ENCODE measurements at places on chromosomes 1 and 21.

- no peak for DNase-seq
Measured at GRCh38 chr1:243316366-243316989, 60.6 kb downstream of the SDCCAG8 start.

DNA sequence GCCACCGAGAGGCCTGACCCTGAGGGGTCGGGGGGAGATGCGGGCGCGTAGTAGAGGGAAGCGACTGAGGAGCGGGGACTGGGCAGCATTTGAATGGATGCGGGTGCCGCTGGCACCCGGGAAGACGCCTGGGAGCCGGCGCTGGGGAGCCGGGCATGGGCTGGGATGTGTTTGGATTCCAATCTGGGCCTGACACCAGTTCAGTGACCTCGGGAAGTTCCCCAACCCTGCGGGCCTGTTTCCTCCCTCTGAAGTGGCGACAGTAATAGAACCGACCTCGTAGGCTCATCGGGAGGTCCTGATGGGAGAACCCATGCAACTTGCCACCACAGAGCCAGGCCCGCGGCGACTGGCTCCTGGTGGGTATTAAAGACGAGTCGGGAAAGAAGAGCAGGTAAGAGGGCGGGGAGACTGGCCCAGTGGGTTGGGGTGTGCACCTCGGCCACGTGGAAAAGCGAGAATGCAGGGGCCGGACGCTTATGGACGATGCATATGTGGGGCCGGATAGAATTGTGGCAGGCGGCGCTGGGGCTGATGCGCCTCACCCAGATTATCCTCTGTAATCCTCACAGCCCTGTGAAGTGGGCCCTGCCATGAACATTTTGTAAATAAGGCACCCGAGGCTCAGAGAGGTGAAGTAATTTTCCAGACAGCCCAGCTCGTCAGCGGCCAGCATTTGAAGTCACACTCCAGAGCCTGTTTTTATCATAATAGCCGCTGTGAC, 105.8 kb downstream of the SLC16A1 start:
- DNase-seq = no peak

DNA sequence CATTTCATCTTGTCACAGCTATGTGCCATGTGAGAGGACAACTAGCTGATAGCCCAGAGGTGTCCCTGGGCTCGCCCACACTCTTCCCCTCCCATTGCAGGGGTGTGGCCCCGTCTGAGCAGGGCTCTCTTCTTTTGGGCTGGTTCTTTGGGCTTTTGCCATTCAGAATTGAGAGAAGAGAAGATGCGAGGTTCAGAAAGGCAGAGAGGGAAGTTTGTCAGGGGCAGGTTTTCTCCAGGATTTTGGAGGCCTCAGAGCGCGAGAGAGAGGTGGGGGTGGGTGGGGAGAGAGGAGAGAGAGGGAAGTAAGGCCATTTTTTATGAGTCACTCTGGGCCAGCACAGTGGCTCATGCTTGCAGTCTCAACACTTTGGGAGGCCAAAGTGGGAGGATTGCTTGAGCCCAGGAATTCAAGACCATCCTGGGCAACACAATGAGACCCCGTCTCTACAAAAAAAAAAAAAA, 5.2 kb downstream of the IFI6 start:
- DNase-seq = no peak

DNA sequence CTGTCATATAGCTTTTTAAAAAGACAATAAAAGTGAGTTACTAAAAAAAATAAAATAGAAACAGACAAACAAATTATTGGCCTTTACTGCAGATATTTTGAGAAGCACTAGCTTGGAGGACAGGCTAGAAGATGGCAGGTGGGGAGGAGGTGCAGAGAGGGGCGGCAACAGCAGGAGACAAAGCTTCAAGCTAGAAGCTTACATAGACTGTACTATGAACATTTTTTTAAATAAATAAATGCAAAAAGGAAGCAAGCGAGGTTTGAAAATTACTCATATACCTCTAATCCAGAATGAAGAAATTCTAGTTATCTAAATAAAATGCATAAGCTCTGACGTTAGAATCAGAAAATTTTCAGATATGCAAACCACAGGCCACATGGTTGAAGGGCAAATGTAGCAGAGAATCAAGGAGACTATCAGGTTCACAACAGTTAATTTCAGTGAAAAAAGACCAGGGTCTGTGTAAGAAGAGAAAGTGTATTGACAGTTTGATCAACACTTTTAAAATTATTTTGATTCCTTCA, 54.9 kb downstream of the NRIP1 start:
- DNase-seq = peak; percentile 66

DNA sequence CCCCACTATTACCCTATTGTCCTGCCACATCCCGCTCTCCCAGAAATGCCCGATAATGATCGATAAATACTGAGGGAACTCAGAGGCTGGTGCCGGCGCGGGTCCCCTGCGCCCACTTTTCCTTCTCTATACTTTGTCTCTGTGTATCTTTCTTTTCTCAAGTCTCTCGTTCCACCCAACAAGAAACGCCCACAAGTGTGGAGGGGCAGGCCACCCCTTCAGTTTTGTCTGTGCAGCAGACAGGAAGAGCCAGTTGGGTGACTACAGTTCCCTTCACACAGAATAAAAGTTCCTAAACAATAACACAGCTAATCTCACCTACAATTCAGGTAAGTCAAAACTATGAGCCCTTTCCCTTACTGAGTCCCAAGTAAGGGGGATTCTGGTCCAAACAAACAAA, 423.7 kb downstream of the SMYD3 start:
- DNase-seq = no peak

- DNase-seq = no peak
Measured at GRCh38 chr1:164842870-164843269, 283.9 kb downstream of the PBX1 start.

GRCh38 chr1:150775276-150775675, 9.7 kb upstream of the CTSS start:
- no peak for DNase-seq

- DNase-seq = no peak
Measured at GRCh38 chr1:7609311-7609994, 161.6 kb upstream of the VAMP3 start.

- no peak for DNase-seq
Measured at GRCh38 chr1:221690858-221691257, 51.0 kb downstream of the DUSP10 start.

DNA sequence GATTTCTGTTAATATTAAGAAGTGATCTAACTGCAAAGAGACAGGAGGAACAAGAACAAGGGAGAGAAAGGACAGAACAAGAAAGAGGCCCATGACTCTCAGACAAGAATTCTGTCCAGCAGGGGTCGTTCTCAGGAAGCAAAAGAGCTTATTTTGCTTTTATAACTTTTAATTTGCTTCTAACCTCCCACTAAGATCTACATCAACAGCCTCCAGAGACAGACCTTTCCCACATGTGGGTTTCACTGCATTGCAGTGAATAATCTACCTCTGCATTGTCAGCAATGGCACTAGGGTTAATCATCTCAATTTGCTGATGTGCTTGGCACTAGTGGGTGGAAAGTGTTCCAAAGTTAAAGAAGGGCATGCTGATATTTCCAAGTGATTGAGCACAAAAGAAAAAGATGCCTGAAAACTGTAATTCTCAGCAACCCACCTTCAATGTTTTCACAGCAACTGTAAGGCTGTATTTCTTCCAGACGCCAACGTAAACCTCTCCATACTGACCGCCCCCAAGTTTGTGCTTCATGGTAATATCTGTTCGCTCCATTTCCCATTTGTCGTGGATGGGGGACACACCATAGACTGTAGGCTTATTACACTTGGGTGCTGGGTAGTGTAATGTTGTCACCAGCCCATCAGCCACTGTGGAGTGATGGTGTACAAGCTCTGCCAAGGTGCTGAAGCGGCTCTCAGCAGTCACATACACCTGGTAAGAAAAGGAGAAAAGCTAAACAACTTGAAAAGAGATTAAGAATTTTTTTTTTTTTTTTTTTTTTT, 39.5 kb downstream of the TOR3A start:
- DNase-seq = peak; percentile 71

DNA sequence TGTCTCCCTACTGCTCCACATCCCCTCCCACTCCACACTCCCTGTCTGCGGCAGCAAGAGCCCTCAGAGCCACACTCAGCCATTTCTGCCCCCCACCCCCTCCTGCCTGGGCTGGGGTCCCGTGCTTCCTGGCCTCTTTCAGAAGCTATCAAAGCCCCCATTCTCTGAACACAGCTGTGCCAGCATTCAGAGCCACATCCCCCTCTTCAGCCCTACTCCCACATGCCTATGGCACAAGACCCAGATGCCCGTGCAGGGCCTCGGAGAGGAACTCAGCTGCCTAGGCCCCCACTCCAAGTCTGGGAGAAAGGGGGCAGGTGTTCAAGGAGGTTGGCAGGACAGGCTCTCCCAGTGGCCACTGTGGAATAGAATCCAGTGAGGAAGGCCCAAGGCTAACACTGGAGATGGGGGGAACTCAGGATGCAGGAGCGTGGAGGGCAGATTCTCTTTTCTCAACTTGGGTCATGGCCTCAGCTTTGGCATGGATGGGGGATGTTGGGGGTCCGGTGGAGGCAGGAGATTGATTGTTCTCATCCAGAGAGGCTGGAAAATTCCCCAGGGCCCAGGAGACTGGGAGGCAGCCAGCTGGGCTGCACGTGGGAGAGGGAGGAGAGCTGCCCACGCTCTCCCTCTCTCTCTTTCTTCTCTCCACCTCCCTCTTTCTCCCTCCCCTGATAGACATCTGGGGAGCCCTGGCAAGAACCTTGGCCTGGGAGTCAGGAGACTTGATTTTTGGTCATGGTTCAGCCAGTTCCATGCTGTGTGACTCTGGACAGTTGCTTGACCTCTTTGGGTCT, 3.5 kb upstream of the BCAN start:
- DNase-seq = no peak

GRCh38 chr1:109644670-109645069, 11.2 kb upstream of the GSTM4 start:
- DNase-seq = no peak

DNA sequence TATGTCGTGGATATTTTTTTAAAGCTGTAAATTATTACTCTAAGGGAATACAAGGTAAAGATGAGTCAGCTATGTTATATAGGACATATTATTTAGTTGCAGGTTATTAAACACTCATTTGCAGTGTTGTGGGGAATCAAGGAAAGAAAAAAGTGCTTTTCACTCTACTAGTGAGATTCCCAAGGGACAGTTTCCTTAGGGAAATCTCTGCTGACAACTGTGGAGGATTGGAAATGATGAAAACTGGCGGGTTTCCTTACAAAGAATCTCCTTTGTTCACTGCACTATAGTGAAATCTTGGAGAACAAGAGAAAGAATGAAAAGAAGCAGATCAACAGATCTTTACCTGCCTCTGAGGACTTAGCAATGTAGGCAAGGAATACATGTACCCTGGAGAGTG, 24.5 kb upstream of the TRIM45 start:
- DNase-seq = no peak

DNA sequence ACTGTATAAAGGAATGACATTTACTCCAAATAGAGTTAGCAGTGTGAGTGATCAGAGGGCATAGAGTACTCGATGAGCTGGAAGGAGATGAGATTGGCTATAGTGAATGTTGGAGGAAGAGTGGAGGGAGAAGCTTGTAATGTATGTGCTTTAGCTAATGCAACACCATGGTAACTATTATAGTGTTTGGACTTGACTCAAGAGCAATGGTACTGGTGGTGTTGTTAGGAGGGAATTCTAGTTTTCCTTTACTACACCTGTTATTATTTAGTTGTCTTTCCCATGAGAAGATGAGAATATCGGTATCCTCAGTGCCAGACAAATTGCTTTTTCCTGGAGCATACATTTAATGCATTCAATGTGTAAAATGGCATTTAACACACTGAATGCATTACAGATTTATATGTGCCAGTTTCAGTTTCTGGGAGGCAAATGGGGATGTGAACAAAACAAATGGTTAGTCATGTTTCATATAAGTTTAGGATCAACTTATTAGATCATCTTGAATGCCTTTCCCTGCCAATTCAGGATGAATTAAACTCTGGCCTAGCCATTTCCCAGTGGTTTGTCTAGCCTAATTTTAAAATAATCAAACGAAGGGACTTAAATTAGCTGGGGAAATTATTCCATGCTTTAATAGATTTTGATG, 291.1 kb upstream of the ADAMTS5 start:
- no peak for DNase-seq

GRCh38 chr1:44260792-44261170, 47.5 kb downstream of the DMAP1 start:
- DNase-seq = no peak

GRCh38 chr1:9065213-9065751, 4.2 kb downstream of the SLC2A5 start:
- DNase-seq = no peak

GRCh38 chr1:30345491-30346130, 377.8 kb downstream of the MATN1 start:
- no peak for DNase-seq

GRCh38 chr1:1406101-1406820, 832 bp downstream of the MRPL20 start:
- DNase-seq = no peak

- DNase-seq = no peak
Measured at GRCh38 chr1:162145966-162146696, 76.6 kb downstream of the NOS1AP start.

Measured in AG10803 (cell line).